ENCODE measurements at places on chromosomes 11 and 22.

- DNase-seq = no peak
These were observed 1.6 kb downstream of the CPT1A start for GRCh38 chr11:68839911-68840641.

DNA sequence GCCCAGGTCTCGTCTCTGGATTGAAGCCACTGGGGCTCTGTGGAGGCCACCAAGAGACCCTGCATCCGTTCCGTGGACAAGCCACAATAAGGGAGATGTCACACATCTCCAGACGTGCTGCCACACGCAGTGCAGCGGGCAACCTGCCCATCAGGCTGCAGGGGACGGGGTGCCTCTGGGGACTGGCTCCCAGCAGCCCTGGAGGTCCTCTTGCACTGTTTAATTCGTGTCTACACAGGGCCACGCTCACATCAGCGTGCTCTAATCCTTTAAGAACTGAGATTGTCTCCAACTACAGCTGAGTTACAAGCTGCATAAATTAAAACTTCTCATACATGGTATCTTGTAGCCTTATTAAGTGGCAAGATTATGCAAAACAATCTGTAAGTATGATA, 1232.2 kb downstream of the BRD1 start:
- DNase-seq = no peak

- DNase-seq = no peak
These were observed 34.0 kb downstream of the WEE1 start for GRCh38 chr11:9607511-9607899.

- no peak for DNase-seq
These were observed 30.7 kb upstream of the CLDN5 start for GRCh38 chr22:19554834-19555404.

- DNase-seq = no peak
These were observed 13.7 kb downstream of the MCM5 start for GRCh38 chr22:35413624-35414023.

DNA sequence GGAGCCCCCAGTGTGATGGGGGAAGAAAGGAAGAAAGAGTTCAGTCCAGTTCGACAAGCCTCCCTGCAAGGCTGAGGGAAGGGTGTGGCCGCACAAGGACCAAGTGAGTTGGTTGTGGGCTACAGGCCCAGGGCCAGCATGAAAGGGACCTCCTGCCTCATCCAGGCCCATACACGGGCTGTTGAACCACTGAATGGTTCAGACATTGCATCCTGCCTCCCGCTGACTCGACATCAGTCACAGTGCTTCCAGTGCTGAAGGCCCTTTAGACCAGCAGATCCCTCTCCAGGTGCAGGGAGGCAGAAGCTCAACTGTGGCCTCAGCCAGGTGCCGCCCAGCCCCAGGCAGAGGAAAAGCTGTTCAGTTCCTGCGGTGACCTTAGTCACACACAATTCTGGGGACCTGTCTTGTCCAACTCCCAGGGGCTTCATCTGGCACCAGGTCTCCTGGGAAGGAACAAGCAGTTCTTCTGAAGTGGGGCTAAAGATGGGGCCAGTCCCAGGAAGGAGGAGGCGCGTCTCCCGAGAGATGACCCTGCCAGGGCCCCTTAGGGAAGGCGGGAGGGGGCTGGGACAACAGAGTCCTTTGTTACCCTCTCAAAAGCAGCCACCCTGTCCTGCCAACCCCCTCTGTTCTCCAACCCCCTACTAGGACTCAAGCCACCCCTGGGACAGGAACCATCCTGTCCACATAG, 6.6 kb downstream of the ARRB1 start:
- DNase-seq = no peak

DNA sequence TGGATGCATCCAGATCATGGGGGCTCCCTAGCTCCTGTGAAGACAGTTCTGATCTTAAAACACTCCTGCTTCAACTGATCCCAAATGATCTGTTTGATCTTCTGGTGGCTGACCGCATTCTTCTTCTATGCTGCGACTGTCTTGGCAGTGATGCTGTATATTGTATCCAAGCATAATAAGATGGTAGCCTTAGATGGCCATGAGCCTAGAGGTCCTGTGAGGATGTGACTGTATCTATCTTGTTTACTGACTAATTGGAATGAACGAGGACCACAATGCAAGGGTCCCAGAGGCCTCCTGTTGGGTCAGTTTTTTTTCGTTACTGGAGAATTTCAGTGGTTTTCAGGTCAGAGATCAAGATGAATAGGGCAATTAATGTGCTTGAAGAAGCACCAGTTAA, 7.1 kb upstream of the MPEG1 start:
- no peak for DNase-seq

DNA sequence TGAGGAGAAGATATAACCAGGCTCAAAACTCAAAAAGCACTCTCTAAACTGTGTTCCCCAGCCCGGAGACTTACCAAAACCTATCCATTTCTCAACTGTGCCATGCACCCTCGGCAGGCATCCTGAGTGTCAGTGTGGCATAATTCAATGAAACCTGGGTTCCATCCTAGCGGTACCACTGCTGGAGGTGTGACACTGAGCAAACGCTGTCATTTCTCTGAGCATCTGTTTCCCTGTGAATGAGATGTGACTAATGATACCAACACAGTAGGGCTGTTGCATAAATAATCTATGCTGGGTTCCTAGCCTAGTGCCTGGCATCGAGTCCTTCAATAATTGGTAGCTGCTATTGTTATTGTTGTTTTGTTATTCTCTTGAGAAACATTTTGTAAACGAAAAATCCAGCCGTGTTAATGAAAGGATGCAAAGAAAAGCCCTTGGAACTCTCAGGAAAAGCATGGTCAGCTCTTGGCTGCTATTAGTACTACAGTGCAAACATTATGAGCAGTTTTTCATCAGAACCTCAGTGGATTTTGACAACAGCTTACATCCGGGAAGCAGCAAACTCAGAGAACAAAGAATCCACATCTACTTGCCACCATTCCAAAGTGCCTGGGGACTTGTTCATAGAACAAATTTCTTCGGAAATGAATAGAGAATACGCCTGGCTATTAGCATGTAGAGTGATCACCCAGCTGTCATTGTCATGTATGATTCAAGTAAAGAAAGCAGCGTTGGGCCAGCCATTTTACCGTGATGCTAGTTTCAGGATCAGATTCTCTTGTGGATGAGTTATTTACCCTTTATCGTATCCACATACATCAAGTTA, 53.7 kb downstream of the TECTA start:
- DNase-seq = no peak

- no peak for DNase-seq
These were observed 18.0 kb upstream of the UBASH3B start for GRCh38 chr11:122637541-122637940.

DNA sequence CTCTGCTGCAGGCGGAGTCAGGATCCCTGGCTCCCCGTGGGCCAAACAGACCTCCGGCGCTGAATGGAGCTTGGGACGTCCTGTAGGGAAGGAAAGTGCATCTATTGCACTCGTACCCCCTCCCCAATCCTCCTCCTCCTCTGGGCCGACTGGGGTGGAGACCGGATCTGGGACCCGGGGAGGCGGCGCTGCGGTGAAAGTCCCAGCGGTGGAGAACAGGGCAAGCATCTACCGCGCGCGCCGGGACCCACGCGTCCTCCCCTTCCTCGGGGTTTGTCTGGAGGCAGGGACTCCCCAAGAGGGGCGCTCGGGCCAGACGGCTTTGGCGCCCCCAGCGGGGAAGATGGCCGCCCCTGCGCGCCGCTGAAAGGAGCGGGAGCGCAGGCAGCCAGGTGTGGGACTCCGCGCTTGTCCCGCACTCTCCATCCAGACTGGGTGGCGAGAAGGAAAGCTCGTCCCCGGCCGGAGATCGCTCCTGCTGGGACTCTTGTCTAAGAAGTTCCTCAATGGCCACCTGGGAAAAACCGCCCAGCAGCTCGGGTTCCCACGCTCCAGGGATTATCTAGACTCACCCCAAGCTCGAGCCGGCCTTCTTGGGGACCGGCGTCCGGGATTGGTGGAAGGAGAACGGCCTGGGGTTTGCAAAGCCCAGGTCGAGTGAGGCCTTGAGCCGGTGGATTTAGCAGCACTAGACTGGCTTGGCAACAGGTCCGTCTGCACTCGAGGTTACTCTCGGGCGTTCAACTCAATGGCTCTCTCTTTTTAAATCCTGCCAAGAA, 718 bp downstream of the FADS2 start:
- DNase-seq = no peak

DNA sequence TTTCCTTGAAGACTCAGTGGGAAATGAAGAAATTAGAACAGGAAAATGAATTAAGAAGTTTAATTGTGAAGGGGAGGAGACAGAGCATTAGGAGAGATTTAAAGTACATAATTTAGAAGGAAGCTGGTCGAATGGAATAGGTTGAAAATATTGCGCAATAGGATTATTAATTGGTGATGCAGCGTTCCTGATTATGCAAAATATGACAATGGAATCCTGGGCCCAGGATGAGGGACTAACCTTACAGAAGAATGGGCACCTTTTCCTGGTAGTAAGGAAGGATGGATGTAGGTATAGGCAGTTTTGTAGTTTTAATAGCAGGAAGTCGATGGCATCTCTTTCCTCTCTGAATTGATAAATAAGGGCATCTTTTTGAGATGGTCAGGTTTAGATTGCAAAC, 7.8 kb downstream of the TTC12 start:
- no peak for DNase-seq

DNA sequence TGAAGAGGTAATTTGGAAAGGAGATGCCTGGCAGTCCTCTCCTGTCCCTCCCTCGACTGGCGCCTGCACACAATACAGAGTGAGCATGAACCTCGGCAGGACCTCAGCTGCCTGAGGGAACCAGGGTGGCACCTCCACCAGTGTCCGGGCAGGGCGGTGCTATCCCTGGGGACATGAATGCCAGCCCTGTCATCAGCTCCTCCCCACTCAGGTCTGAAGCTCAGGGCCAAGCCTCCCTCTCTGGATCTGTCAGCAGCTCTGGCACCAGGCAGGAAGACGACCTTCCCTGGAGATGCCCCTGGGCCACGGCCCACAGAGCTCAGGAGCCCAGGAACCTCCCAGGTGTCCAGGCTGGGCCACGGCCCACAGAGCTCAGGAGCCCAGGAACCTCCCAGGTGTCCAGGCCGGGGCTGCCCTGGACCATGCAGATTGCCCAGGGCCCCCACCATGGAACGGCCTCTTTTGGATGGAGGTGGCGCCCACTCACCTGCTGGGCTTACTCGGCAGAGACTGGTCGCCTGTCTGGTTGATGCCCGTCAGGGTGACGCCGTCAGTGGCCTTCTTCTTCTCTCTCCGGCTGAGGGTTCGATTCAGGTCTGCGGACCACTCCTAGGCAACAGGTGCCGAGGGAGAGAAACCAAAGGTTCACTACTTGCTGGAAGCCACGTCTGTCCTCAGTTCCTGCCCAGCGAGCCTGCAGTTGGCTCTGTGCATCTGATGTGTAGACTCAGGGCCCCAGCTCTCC, 21.7 kb upstream of the ARFGAP3 start:
- DNase-seq = no peak

- DNase-seq = no peak
These were observed 42.1 kb upstream of the APLNR start for GRCh38 chr11:57279116-57279515.

DNA sequence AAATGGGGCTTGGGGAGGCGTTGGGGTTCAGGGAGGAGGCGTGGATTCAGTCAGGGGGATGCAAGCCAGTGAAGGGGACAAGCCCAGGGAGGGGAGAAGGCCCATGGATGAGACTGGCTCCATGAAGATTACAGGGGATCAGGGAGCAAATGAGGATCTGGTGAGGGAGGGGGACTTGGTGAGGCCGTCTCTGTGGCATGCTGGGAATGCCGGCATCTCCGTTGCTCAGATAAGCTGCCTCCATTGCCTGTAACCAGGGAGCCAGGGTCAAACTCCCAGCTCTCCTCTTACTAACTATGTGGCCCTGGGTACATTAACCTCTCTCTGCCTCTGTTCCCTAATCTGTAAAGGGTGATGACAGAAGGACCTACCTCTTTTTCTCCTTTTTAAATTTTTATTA, 38.7 kb downstream of the TPBGL start:
- no peak for DNase-seq
